ENCODE measurements at places on chromosomes 11 and 22. TPM values are rescaled to one million over a fixed set of nuclear protein-coding genes. Genes with fewer than 3 reads are reported as not detected.
A peak's percentile ranks its signal among the peaks of the same experiment; 100 is the strongest.

DNA sequence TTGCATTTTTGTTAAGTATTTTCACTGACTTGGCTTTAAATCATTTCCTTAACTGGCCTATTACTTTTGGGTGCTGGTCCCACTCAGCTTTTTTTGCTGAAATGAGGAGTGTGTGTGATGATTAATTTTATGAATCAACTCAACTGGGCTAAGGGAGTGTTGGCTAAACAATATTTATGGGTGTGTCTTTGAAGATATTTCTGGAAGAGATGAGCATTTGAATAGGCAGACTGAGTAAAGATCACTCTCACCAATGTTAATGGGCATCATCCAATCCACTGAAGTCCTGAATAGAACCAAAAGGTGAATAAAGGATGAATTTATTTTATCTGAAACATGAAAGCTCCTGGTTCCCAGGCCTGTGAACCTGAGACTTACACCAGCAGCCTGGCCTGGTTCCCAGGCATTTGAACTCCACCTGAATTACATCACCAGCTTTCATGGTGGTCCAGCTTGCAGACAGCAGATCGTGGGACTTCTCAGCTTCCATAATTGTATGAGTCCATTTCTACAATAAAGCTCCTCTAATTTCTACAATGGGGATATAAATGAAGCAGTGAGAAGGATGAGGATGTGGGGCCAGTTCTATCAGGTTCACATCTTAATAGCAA lies 241.3 kb upstream of the ZC3H12C start:
- no peak for DNase-seq

DNA sequence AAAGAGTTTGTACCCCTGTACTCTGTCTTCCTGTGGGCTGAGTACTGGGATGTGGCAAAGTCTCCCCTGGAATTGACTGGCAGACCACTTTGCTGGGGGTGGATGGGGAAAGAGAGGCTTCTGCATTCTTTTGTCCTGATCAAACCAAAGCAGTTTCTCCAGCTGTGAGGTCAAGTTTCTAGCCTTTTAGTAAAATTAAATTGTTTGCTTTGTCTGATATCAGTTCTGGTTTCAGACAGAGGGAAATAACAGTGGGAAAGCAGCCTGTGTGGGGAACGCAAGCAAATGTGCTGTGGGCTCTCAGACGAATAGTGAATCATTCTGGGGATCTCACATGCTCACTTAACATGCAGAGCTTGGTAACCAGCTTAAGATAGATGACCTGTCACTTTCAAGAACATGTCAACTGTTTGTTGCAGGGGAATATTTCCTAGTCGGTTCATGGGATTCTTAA lies 151.6 kb downstream of the FAT3 start:
- DNase-seq, result no peak

GRCh38 chr11:121763526-121763925 lies 310.8 kb upstream of the SORL1-AS1 start:
- DNase-seq, result no peak

- DNase-seq, result peak; percentile 88
Measured at GRCh38 chr22:40728731-40729189, 49.5 kb downstream of the MCHR1 start.

Gene POTEH
- not detected for total RNA-seq

Gene SYVN1
- 17.9 TPM for total RNA-seq

Gene PDE2A
- total RNA-seq, result 1.4 TPM

Measured in foreskin keratinocyte (primary cell).